Astrocyte of the hippocampus (primary cell): ENCODE measurements at places on chromosomes 2 and 18.
A peak's percentile ranks its signal among the peaks of the same experiment; 100 is the strongest.

DNA sequence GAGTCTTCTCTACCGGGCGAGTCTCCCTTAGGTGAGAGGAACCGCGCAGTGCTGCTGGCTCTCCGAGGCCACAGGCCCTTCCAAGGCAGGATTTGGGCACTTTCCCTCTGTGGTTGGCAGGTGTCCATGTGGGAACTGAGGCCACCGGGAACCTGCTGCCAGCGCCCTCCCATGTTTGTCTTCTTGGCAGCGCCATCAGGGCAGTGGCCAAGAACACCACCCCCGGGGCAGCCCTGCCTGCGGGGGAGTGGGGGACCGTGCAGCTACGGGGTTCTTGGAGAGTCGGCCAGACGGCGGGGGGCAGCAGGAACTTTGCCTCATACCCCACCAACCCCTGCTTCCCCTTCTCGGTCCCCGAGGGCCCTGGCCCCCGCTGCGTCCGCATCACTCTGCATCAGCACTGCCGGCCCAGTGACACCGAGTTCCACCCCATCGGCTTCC lies 10.0 kb downstream of the CAPN10 start:
- peak; percentile 31 for DNase-seq

GRCh38 chr2:240134956-240135520 lies 1.1 kb downstream of the COPS9 start:
- no peak for DNase-seq

- DNase-seq: no peak
Observed at GRCh38 chr2:18664421-18664820, 75.1 kb upstream of the NT5C1B start.

GRCh38 chr2:240402566-240403272 lies 32.7 kb upstream of the GPC1 start:
- no peak for DNase-seq

DNA sequence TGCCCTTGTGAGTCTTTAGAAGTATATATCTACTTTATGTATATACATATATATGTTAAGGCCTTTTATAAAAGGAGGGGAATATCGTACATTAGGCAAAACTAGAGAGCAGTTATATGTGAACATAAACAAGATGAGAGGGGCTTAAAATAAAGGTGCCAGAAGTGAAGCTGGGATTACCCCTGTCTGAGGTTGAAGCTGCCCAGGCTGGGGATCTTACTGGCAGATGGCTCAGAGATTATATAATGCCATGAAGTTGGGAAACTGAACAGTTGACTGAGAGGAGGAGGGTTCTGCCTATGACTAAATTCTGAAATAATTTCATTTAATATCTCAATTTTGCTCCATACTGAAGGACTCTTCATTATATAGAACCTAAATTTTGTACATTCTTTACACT lies 6.0 kb downstream of the PNO1 start:
- no peak for DNase-seq

DNA sequence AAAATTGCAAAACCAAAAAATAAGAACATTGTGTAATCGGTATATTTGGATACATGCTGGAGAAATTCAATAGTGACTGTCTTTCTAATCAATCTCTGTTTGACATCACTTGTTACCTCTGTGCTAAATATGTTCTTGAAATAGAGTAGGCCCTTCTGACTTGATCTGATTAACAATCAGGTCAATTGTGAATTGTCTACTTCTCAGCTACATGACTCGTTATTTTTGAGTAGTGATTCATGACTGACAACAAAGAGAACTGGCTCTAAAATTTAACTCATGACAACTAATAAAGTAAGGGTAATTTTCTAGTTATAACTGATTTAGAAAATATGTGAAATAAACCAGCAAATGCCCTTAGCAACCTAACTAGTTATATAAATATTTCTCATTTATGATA lies 312.1 kb downstream of the TMX3 start:
- no peak for DNase-seq

DNA sequence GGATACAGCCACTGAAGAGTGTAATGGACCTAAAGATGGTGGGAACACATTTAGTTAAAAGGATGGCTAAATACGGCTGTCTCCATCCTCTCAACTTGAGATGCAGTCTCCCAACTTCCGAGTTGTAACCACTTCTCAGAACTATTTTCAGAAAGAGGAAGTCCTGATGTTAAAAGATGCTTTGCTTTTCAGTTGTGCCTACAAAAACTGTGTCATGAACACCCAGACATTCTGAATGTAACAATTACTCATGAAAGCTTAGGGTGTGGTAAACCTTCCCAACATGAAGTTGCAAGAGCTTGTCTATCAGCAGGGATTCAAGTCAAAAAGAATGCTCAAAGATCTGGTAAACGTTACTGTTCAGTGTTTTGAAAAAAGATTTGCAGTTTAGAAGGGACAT lies 147.9 kb downstream of the DOCK10 start:
- no peak for DNase-seq

DNA sequence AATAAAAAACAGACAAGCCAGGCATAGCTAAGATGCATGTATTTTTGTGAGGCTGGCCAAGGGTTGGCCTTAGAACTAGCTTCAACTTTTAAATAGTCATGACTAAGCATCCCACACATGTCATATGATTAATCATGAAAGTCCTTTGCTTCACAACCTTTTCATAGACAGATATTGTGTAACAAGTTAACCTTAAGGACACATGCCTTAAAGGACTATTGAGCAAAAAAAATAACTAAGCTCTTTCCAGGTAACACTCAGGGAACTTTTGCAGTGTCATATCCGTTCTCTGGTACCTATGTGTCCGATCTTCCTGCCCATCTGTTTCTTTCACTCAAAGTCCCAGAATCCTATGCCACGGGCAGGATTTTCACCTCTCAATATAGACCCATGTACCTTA lies 498.4 kb downstream of the STK39 start:
- DNase-seq: no peak

GRCh38 chr2:201661366-201661765 lies 18.1 kb upstream of the TMEM237 start:
- DNase-seq: no peak

GRCh38 chr2:83055376-83056010 lies 1403.6 kb downstream of the SUCLG1 start:
- DNase-seq: peak; percentile 66

DNA sequence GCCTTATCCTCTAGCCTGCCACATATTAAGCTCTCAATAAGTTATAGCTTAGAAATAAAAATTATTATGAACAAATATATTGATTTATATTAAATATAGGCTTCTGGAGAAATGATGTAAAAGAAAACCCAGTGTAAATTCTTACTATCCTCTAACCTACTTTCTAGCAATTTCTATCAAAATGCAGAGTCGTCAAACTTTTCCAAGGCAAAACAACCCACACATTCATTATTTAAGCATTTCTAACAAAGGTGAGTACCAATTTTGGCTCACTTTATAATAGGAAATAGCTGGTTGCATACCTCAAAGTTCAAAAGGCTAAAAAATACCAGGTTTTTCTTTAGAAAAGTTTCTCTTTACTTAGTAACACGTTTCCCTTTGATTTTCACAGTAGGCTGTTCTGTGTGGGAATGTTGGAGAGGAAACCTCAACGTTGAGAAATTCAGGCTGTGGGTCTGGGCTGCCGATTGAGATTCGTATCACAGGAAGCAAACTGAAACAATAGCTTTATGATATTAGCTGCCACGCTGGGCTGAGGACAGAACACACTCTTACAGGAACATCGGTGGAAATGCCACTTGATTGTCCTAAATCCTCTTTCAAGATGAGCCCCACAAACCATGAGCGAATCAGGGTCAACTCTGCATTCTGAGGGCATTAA lies 53.0 kb downstream of the EPAS1 start:
- DNase-seq: no peak

DNA sequence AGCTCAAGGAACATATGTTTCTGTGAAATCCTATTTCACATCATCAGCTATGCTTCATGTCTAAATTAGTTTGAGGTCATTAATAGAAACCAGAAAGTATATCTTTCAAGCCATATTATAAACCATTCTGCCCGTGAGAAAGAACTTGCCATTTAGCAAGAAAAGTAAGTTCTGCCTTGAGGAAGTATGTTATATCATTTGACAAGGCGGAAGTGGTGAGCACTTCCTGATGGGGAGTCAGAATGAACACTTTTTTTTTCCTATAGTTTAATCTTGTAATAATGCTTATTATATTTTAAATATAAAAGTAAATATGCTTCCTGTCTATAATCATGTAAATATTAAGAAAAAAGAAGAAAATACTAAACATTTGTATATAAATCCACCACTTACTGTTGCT lies 39.3 kb upstream of the NRXN1 start:
- DNase-seq: no peak

DNA sequence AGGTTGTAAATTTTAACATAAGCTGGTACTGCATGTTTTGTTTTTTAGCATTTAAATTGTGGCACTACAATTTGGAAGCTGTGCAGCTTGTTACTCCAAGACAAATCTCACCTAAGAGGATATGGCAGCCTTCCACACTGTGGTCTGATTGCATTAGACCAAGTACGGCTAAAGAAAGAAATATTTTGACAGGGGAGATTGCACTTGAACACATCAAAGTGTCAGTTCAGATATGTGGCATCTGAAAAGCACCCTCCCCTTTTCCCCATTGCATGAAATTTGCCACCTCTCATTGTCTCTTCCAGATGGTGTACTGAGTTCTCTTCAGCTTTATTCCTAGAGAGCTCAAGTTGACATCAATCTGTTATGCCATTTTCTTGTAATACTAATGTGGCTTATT lies 295.9 kb downstream of the ERBB4 start:
- peak; percentile 35 for DNase-seq

GRCh38 chr18:40949114-40949950 lies 1005.7 kb upstream of the PIK3C3 start:
- no peak for DNase-seq

GRCh38 chr2:162056796-162057399 lies 17.1 kb downstream of the DPP4 start:
- DNase-seq: no peak

DNA sequence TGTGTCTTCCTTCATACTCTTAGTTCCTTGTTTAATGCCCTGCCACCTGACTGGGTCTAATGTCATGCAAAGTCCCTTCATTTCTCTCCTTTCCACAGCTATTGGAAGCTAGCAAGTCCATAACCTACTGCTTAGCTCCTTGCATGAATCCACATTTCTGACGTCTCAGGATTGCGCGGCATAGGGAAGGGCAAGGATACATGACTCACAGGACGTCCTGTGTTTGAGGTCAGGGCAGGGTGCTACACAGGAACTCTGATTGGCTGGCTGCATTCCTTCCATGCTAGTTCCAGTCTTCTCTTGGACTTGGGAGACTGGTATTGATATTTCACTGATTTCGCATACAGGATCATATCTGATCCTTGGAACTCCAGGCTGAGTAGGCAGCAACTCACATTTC lies 137.9 kb downstream of the CDH2 start:
- DNase-seq: peak; percentile 38
